ENCODE measurements at places on chromosomes 12 and 14.
A peak's percentile ranks its signal among the peaks of the same experiment; 100 is the strongest.

- no peak for DNase-seq
Measured at GRCh38 chr12:55978393-55978792, 4.5 kb downstream of the RAB5B start.

GRCh38 chr14:100150932-100151587 lies 8.4 kb downstream of the DEGS2 start:
- DNase-seq: no peak

DNA sequence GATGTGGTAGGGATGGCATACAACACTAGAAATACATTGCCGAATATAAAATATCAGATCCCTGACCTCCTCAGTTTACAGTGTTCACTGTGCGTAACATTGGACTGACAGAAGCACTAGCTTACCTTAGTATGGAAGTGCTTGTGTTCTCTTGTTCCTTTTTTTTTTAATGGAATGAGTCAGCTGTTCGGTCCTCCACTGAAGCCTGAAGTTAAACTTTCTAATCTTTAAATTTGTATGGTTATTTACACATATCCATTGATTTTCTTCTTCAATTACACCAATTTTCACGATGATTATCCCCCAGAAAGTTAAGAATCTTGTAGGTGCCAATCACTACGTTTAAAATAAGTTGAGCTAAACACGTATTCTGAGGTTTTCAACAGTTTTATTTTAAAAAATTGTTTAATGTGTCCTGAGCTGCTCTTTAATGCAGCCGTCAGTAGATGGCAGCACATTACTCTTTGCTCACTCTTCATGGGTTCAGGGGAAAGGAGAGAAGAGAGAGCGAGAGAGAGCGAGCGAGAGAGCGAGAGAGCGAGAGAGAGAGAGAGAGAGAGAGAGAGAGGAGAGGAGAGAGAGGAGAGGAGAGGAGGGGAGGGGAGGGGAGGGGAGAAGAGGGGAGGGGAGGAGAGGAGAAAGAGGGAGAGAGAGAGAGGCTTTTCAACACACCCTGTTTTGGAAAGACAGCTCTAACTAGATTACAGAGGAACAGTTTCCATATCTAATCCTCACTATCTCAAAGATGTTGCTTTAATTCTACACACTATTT lies 134.7 kb upstream of the SCAF11 start:
- peak; percentile 39 for DNase-seq

GRCh38 chr14:103489621-103490020 lies 33.0 kb downstream of the CKB start:
- no peak for DNase-seq

- DNase-seq: no peak
Measured at GRCh38 chr12:97464385-97465321, 2.0 kb downstream of the RMST start.

- DNase-seq: no peak
Measured at GRCh38 chr12:1911598-1912575, 6.6 kb downstream of the CACNA2D4 start.

DNA sequence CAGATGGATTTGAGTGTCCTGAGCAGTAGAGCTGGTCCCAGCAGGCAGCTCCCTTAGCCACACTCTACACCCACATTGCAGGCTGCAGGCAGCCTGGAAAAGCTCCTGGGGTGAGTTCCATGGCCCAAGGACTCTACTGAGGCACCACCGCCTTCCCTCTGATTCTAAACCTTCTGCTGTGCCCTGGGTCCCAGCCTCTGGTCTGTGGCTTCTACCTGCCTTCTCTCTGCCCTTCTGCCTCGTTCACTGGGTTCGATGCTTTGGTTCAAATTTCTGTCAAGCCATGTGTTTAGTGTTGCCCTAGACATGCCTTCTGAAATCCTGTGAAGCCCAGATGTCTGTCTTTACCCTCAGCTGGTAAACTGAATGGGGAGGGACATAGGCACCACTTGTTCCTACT lies 1.5 kb upstream of the FGF6 start:
- DNase-seq: no peak

- no peak for DNase-seq
Measured at GRCh38 chr14:73797543-73798265, 53.9 kb upstream of the PTGR2 start.

DNA sequence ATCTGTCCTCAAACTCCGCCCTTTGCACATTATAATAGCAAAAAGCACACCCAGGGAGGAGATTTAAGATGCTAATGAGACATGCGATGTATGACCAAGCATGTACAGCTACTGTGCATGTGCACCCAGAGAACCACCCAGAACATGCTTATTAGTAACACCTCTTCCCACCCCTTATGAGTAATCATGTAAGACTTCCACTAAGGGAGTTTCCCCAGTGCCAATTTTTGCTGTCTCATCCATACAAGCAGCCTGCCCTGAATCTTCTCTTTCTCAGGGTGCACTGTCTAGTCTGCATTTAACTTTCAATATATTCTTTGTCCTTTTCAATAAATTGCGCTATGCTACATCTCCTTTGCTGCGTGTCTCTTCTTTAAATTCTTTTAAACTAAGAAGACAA lies 830.0 kb upstream of the NOVA1 start:
- no peak for DNase-seq

GRCh38 chr14:94631536-94632304 lies 19.5 kb downstream of the SERPINA3 start:
- DNase-seq: no peak
